ENCODE measurements at places on chromosomes 12 and 14.

DNA sequence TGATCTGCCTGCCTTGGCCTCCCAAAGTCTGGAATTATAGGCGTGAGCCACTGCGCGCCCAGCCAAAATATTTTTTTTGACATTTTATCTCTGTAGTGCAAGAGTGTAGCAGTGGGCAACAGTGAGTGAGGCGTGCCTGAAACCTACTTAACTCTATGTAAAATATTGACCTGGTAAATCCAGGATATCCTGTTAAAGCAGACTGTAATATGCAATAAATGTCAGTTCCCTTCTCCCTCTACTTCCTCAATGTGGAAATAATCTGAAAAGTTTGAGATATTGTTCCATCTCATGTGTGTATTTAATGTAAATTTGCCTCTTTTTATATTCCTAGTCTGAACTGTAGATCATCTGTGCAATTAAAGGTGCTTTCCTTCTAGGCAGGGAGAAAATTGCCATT, 9.5 kb upstream of the CDK17 start:
- no peak for DNase-seq

DNA sequence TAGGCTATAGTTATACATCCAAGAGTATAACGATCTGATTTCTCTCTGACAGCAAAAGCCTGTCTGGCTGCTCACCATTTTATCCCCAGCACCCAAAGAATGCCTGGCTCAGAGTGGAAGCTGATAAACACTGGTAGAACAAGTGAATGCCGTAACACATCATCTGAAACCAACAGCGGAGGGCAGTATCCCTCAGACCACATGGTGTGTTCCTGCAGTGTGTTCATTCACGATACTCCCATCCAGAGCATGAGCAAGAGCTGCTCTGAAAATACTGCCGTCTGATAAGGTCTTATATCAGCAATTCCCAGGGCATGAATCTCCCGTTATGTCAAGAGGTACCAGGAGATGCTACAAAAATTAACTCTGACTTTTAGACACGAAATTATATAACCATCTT, 95.9 kb downstream of the TTC7B start:
- no peak for DNase-seq

GRCh38 chr14:76346391-76347160, 29.4 kb upstream of the ESRRB start:
- DNase-seq: no peak

GRCh38 chr14:68271913-68272391, 452.4 kb downstream of the RAD51B start:
- DNase-seq: no peak

DNA sequence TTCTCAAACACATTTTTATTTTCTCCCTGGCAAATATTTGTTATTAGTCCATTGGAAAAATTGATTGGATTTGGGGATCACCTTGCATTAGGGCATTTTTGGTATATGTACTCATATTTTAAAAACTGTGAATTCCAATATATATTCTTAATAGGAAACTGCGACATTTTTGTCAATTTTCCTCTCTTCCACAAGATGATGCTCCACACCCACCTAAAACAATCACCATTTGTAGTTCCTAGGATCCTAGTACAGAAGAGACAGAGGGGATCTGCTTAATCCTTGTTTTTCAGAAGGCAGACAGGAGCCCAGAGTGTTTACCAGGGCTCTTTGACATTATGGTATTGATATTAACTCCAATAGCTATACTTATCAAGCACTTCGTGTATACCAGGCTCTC, 22.8 kb upstream of the OASL start:
- DNase-seq: no peak

DNA sequence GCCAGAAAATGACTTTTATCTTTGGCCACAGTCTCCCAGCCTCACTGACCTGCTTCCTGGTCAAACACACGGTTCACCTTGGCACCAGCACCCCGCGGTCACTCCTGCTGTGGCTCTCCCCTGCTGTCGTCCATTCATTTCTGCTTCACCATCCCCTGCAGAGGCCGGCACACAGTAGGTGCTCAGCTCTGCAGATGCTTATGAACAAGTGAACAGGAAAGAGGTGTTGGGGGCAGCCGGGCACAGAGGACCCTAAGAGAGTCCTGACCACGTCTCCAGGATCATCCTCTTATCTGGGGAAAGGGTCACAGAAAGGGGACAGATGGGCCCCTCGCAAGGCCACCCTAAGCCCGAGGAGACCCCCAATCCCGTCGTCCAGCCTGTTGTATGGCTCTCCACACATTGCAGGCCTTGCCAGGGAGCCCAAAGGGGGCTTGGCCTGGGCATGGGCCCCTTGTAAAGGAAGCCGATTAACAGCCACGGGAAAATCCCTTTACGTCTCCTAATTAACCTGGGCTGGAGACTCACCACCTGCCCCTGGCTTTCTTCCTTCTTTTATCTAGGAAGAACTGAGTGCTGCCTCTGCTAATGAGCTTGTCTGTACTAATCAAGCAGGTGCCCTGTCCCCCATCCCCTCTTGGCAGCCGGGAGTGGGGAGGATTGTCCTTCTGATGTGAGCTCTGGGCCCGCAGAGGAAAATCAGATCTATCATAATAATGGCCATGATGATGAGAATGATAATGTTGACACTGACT, 119.2 kb downstream of the AACS start:
- no peak for DNase-seq

DNA sequence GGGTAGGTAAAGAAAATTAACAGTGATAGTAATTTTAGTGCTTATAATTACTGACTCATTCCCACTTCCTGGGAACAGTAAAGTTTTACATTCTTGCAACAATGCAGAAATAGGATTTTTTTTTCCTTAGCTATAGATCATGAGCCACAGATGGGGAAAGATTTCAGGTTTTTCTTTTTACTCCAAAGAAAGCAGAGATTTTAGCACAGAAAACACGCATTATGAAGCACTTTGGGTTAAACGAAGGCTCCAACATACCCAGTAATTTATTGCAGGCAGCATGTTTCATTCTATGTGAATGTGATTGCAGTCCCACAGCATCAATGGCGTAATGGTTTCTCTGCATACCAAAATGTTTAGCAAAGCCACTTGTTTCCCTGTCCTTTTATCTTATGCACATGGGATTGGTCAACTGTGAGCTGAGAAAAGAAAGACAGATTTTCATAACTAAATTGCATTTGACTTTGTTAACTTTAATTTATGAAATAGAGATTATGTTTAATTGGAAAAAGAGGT, 124.6 kb upstream of the E2F7 start:
- DNase-seq: no peak

DNA sequence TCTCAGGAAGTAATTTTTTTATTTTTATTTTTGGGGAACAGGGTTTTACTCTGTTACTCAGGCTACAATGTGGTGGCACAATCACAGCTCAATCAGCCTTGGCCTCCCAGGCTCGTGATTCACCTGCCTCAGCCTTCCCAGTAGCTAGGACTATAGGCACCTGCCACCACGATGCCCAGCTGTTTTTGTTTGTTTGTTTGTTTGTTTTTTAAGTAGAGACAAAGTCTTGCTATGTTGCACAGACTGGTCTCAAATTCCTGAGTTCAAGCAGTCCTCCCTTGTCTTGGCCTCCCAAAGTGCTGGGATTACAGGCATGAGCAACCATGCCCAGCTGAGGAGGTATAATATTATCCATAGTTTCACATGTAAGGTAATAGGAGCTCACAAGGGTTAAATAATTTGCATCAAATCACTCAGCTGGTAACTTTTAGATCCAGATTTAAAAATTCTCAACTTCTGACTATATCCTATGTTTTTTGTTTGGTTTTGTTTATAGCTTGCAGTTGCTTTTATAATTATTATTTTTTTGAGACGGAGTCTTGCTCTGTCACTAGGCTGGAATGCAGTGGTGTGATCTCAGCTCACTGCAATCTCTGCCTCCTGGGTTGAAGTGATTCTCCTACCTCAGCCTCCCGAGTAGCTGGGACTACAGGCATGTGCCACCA, 629.3 kb downstream of the DIO2 start:
- DNase-seq: no peak

DNA sequence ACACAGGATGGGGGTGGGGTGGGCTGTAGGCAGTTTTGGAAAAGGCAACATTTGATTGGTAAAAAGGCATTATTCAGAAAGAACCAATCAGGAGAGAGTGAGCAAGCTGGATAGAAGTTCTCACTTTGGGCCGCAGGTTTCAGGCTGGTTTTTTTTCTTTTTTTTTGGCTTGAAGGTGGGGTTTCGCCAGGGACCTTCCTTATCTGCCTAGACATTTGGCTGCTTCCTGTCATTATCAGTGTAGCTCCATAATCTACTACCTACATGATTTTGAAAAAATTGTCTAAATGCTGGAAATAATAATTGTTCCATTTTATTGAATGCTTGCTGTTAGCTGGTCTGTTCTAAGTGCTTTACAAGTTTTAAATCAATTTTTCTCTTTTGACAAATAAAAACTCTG, 649.0 kb downstream of the TMTC2 start:
- DNase-seq: no peak

GRCh38 chr14:104735830-104736642, 12.0 kb downstream of the ADSS1 start:
- DNase-seq: no peak

- DNase-seq: no peak
Observed at GRCh38 chr14:78508023-78508422, 337.9 kb downstream of the NRXN3 start.

GRCh38 chr14:49641697-49642129, 6.7 kb upstream of the DNAAF2 start:
- DNase-seq: no peak

GRCh38 chr12:10182354-10183049, 3.7 kb downstream of the TMEM52B start:
- DNase-seq: no peak

DNA sequence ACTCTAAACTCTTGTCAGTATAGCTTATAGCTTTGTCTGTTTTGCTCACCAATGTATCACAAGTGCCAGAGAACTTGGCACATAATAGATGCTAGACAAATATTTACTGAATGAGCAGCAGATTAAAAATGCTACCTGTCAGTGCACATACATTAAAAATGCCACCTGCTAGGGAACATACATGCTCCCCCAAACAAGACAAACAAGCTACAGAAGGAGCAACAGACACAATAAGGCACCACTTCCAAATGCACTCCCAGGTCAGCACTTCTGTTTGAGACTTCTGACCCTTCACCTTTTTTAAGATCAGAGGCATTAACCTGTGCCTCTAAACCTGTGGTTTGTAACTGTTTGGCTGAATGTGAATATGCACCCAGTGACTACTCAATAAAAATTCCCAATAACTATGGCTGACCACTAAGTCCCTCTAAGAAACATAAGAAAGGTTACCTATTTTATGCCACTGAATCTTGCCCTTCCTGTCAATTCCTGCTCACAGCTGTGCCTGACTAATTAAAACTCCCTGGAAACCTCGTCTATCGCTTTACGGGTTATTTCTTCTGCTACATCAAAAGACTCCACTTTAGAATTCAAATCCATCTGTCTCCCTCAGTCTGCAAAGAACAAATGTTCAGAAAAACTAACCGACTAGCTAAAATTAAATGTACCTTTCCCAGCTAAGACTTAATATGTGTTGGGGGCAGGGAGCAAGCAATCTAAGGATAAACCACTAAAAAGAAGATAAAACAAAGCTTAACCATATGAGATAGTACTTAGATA, 41.0 kb downstream of the HECTD4 start:
- DNase-seq: no peak

GRCh38 chr14:99699085-99699760, 15.1 kb downstream of the CYP46A1 start:
- no peak for DNase-seq
